Activated CD4-positive, alpha-beta memory T cell treated with anti-CD3 and anti-CD28 coated beads for 36 hours (primary cell): ENCODE measurements at places on chromosomes 3 and 15.

- DNase-seq = no peak
- H3K4me3 ChIP-seq = no peak overlapping the region
- H3K27ac ChIP-seq = no peak overlapping the region
- H3K27me3 ChIP-seq = no peaks in the 10 kb centered on the region
- H3K36me3 ChIP-seq = no peaks in the 10 kb centered on the region
- no peaks in the 10 kb centered on the region for H3K4me1 ChIP-seq
These were observed 66.8 kb upstream of the BCHE start for GRCh38 chr3:165903885-165904630.

GRCh38 chr3:184700759-184701158, 11.1 kb downstream of the MAGEF1 start:
- H3K27me3 ChIP-seq = no peaks in the 10 kb centered on the region
- H3K4me3 ChIP-seq = no peak overlapping the region
- H3K36me3 ChIP-seq = peaks cover 3% of the 10 kb centered on the region

- H3K4me1 ChIP-seq = peaks cover 38% of the 10 kb centered on the region
- no peak for DNase-seq
- peaks cover 5% of the 10 kb centered on the region for H3K36me3 ChIP-seq
These were observed 655 bp upstream of the TMOD3 start for GRCh38 chr15:51828621-51829375.

GRCh38 chr3:180085122-180085710, 48.5 kb upstream of the PEX5L start:
- H3K36me3 ChIP-seq = no peaks in the 10 kb centered on the region
- DNase-seq = no peak
- no peaks in the 10 kb centered on the region for H3K4me1 ChIP-seq

- H3K36me3 ChIP-seq = no peaks in the 10 kb centered on the region
- no peak overlapping the region for H3K4me3 ChIP-seq
- no peak overlapping the region for H3K27ac ChIP-seq
- peaks cover 11% of the 10 kb centered on the region for H3K4me1 ChIP-seq
- DNase-seq = no peak
These were observed 61.2 kb upstream of the CTNNB1 start for GRCh38 chr3:41138146-41138545.

DNA sequence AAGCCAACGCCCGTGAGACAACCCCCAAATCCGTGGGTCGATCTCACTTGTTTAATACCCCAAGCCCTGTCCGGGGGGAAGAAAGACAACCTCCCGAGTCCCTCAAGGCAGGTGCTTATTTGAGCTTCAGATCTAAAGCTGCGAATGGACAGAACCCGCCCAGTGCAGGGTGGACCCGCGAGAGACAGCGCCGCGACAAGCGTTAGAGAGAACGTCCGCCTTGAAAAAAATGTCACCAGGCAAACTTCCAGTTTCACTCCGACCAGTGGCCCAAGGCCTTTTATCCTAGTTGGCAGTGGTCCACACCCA, 740 bp upstream of the OXSR1 start:
- peaks cover 37% of the 10 kb centered on the region for H3K4me1 ChIP-seq
- H3K27ac ChIP-seq = peak overlapping the region; percentile 99
- H3K4me3 ChIP-seq = peak overlapping the region; percentile 96
- no peak for DNase-seq
- peaks cover 12% of the 10 kb centered on the region for H3K36me3 ChIP-seq
- no peaks in the 10 kb centered on the region for H3K27me3 ChIP-seq

- no peaks in the 10 kb centered on the region for H3K36me3 ChIP-seq
- H3K27ac ChIP-seq = no peak overlapping the region
- no peak overlapping the region for H3K4me3 ChIP-seq
- H3K27me3 ChIP-seq = no peaks in the 10 kb centered on the region
These were observed 140.1 kb downstream of the STAC start for GRCh38 chr3:36520241-36521006.

DNA sequence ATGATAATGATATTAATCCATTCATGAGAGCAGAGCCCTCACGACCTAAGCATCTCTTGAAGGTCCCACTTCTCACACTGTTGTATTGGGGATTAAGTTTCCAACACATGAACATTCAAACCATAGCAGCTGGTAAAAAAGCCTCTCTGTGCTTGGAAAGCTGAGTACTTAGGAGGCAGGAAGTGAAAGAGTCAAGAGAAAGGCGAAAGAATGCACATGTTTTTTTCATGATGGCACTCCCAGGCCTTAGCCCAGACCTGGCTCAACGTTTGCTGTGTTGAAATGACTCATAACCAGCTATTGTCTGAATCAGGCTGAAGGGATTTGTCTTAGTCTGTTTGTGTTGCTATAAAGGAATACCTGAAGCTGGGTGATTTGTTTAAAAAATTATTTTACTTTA, 84.4 kb upstream of the RGMA start:
- H3K36me3 ChIP-seq = no peaks in the 10 kb centered on the region
- H3K4me1 ChIP-seq = no peaks in the 10 kb centered on the region
- no peak overlapping the region for H3K4me3 ChIP-seq
- peaks cover 16% of the 10 kb centered on the region for H3K27me3 ChIP-seq
- no peak for DNase-seq

- H3K27ac ChIP-seq = no peak overlapping the region
- H3K4me3 ChIP-seq = no peak overlapping the region
- DNase-seq = peak; percentile 11
These were observed 72.7 kb downstream of the FBLN2 start for GRCh38 chr3:13621381-13622221.

DNA sequence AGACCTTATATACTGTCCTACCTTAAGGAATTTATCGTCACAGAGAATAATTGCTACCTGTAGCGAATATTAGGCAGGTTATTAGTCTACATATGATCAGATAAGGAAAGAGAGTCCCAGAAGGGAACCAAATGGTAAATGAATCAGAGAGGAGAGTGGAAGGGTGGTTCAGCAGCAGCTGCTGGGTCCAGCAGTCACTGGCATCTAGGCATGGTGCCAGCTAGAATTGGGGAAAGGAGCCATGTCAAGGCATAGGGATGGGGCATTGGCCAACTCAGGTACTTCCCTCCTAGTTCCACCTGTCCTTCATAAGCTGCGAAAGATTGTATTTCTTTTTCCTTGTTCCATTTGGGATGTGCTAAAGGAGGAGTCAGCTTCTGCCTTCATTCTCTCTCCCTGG, 23.4 kb downstream of the HACD3 start:
- peaks cover 26% of the 10 kb centered on the region for H3K36me3 ChIP-seq
- no peak overlapping the region for H3K27ac ChIP-seq
- H3K4me1 ChIP-seq = peaks cover 15% of the 10 kb centered on the region

GRCh38 chr15:81050805-81051204, 50.1 kb downstream of the TLNRD1 start:
- peaks cover 4% of the 10 kb centered on the region for H3K4me1 ChIP-seq
- no peaks in the 10 kb centered on the region for H3K36me3 ChIP-seq
- no peak overlapping the region for H3K27ac ChIP-seq
- no peak for DNase-seq
- H3K4me3 ChIP-seq = no peak overlapping the region
- H3K27me3 ChIP-seq = no peaks in the 10 kb centered on the region

GRCh38 chr3:109696932-109697331, 359.6 kb upstream of the DPPA4 start:
- peaks cover 7% of the 10 kb centered on the region for H3K27me3 ChIP-seq
- no peak overlapping the region for H3K4me3 ChIP-seq
- DNase-seq = no peak
- H3K4me1 ChIP-seq = peaks cover 2% of the 10 kb centered on the region

DNA sequence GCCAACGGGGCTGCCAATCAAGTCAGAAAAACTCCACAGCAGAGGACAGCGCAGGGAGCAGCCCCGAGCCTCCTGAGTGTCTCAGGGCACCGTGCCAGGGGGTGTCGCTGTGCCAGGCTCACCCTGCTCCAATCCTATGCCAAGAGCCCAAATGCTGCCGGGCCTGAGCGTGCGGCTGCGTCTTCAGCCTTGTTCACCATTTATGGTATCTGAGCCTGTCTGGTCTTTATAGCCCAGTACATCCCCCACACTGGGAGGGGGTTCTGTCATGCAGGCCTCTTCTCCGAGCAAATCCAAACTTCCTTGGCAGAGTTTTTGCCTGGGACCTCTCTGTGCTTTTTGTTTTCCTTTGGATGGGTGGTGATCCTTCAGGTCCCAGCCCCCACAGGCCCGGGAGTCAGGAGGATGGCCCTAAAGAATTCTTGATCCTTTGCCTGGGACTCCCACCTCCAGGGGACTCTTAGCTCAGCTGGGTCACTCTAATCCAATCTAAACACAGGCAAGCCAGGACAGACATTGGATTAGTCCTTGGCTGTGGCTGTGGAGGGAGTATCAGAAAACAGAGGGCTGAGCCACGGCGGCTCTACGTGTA, 135.1 kb upstream of the HACD2 start:
- no peaks in the 10 kb centered on the region for H3K36me3 ChIP-seq
- no peak overlapping the region for H3K4me3 ChIP-seq
- H3K4me1 ChIP-seq = no peaks in the 10 kb centered on the region
- no peak overlapping the region for H3K27ac ChIP-seq
